Activated T-helper 1 cell treated with anti-CD3 and anti-CD28 coated beads, Interleukin-2, amount 50 U/mL, for 16 hours (primary cell): ENCODE measurements at places on chromosomes 2 and 18.

DNA sequence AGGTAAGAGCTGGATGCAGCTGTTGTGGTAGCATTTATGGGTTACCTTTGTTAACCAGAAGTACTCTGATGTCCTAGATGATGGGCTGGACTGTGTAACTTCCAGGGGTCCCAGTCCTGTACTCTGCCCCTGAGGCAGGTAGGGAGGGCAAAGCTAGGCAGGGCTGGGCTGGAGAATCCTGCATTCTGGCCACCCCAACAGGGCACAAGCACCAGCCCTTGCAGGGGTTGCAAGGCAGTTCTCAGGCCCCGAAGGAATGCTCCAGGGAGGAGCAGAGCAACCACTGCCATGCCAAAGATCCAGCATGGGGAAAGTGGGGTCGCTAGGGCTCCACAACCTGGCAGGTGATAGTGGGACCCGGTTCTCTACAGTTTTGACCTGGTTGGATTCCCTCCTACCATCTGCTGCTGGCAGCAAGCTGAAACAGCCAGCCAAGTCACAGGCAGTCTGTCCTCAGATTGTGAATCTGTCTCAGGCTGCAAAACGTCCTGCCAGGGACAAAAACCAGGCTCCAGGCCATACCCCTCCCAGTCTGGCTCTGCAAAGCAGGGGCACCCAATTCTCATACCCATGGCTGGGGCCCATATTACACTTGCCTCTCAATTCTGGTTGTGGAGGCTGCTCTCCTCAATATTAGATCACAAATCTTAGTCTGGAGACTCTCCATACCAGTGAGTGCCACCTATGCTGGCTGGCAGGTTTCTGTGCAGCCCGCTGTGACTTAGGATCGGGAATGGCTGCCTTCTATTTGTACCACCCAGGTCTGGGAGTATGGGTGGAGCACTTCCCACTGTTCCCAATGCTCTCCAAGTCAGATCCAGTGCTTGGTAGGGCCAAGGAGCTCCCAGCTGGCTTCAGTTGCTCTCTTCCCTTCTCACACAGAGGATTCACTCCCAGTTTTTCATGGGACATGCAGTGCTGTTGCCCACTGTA, 61.1 kb downstream of the SMCHD1 start:
- no peak for DNase-seq

- DNase-seq, result no peak
These were observed 45.9 kb upstream of the SIX2 start for GRCh38 chr2:45055162-45055605.

DNA sequence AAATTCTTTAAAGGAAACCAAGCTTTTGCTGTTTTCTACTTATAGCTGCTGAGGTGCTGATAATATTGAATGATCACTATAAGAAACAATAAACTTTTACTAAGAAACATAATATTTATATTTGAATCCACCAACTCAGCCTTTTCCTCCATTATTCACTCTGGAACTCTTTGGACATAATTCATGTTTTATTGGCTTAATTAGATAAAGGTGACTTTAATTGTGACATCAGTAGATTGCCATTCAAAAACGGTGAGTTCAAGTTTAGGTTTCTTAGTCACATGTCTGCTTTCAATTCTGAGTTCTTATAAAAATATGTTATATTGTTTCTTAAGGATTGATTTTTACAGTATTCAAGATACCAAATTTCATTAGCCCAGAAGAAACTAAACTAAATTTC, 24.0 kb downstream of the CCDC85A start:
- no peak for DNase-seq

DNA sequence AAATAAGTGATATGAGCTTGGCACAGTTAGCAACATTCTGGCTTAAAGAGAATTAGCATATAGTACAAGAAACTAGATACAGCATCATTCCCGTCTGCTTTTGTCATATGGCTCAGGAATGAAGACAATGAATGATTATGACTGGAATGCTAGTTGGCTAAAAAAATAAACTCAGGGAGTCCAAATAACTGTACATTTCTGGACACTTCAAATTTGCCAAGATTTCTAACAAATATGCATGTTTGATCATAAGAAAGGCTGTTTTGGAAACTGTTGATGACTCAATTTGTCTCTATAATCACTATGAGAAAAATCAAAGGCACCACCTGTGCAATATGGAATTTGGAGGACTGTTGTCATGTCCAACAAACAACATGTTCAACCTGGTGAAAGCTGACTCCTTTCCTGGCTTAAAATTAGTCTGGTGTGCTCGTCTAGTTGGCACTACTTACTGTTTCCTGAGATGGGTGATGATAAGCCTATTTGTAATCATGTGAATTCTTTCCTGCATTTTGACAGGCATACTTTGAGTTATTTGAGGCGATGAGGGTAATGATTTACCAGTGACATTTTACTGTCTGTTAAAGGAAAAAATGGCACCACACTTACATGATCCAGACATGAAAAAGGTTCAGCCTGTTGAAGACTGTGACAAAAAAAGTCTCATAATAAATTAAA, 133.9 kb upstream of the CDH20 start:
- DNase-seq, result no peak

DNA sequence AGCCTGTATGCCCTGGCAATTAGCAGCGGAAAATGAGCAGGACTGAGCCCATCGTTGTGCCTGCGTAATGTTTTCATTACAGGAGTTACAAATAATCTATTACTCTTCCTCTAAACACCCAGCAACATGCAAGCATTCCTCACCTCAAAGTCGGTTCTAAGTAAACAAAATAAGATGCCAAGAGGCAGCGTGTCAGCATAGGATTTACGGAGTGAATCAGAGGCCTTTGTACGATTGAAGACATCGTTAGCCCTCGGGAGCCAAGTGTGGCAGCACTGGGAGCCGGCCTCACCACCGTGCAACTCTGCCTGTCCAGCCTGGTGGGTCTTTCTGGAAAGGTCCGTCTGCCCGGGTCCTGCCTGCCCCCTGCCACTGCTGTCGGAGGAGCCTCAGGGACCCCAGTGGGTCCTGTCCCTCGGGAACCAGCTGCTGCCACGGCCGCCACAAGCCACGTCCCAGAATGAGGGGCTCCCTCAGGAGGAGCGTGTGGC, 80.1 kb upstream of the CTDP1 start:
- DNase-seq, result no peak

DNA sequence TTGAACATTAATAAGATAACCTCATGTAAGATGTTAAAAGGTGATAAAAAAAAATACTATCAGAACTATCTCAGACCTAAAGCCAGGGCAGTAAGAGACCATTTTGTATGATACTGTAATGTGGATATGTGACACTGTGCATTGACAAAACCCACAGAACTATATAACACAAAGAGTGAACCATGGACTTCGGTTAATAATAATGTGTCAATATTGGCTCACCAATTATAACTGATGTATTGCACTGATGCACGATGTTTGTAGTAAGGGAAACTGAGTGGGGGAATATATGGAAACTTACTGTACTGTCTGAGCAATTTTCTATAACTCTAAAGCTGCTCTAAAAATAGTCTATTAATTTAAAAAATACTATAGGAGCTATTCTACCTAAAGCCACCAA, 40.7 kb upstream of the PARD3B start:
- no peak for DNase-seq
